Stimulated activated CD8-positive, alpha-beta memory T cell treated with anti-CD3 and anti-CD28 coated beads, Interleukin-7, amount 100 ng/mL, for 1 hour (primary cell): ENCODE measurements at places on chromosomes 12 and 14.

GRCh38 chr14:32683679-32684078 is 255.0 kb upstream of the NPAS3 start:
- no peak for DNase-seq

DNA sequence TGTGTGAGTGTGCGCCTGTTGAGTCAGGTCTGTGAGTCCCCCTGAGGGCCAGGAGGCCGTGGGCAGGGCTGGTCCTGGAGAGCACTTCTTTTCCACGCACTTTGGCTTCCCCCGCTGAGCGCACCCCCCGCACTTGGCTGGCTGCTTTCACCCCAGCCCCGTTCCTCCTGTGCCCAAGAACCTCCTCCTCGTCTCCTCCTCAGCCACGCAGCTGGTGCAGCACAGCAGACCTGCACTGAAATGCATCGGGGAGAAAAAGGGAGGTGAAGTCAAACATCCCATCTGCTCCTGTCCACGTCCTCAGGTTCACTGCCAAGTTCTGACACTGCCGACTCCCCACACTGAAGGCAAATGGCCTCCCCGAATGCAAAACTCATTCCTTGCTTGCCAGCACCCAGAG is 362.7 kb upstream of the SFSWAP start:
- no peak for DNase-seq

DNA sequence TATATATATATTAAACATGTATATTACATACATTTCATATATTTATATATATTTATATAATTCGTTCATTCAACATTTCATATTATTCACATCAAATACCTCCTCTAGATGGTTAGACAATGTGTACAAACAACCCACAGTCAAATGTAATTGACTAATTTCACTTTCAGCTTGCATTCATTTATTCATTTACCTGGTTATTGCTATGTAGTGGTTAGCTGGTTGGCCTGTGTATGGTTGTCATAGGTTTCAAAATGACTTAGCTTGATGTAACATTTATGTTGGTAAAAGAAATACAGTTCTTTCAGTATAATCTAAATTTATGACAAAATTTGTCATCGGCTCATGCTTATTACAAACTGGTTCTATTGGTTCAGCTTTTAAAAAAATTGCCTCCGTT is 389 bp downstream of the OR4K13 start:
- DNase-seq, result no peak

DNA sequence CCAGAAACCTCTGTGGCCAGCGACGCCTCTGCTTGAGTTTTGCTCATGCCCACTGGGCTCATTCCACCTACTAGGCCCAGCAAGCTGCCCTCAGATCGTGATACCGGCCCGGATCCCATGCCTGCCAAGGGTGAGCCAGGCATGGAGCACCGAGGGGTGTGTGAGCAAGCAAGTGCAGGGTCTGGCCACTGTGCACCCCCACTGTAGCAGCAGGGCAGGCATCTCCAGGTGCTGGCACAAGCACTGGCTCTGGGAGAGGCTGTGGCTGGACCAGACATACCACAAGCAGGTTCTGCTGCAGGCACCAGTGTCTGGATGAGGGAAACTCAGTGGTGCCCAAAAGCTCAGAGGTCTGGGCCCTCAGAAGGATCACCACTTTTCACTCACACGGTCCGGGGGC is 20.6 kb downstream of the FAM186A start:
- no peak for DNase-seq

- DNase-seq, result no peak
Observed at GRCh38 chr12:107079172-107080011, 14.0 kb downstream of the CRY1 start.
